ENCODE measurements at places on chromosomes 7 and 10.

DNA sequence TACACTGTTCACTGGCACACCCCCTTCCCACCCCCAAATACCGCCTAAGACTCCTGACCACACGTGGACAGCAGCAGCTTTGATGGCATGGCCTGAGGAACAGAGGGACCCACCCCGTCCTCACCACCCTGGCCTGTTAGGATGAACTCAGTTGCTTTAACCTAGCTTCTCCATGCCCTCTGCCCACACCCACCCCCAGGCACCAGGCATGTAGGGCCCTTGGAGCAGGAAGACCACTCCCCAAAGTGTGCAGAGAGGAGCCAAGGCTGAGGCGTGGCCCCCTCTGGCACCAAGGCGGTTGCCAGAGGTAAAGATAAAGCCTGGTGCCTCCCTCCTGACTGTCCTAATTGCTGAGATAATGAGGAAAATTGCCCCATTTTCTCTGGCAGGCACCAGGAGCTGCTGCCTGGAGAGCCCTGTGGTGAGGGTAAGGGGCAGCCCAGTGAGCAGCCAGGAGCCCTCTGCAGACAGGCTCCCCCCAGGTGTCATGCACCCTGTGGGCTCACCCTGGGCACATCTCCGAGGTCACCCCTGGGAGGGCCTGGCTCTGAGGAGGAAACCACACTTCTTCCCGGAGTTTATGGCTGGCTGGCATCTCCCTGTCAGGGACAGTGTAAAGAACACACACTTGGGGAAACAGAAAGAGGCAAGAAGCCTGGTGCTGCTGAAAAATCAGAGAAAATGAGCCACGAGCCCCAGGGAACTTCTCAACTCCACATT lies 47.7 kb downstream of the LRRC20 start:
- no peak for DNase-seq

GRCh38 chr10:108904163-108904838 lies 1019.0 kb downstream of the XPNPEP1 start:
- no peak for DNase-seq

- no peak for DNase-seq
Measured at GRCh38 chr10:50210876-50211275, 40.4 kb downstream of the ASAH2 start.

GRCh38 chr10:117448802-117449201 lies 73.6 kb upstream of the PDZD8 start:
- DNase-seq: no peak

DNA sequence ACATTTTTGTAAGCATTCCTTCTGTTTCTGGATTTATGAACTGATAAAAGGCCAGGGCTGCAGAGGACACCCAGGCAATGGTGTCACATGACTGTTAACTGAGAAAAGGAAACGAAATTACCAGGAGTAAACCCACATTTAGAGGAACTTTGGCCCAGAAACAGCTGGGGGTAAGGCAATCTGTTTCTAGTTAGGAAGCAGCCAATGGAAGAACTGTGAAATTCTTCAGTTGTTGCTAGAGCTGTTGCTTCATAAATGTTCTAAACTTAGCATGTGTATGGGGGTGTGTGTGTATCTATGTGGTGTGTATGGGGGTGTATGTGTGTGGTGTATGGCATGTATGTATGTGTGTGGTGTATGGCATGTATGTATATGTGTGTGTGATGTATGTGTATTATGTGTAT lies 11.8 kb upstream of the PDCD4 start:
- no peak for DNase-seq

GRCh38 chr7:1052031-1052818 lies 7.9 kb downstream of the GPR146 start:
- no peak for DNase-seq

DNA sequence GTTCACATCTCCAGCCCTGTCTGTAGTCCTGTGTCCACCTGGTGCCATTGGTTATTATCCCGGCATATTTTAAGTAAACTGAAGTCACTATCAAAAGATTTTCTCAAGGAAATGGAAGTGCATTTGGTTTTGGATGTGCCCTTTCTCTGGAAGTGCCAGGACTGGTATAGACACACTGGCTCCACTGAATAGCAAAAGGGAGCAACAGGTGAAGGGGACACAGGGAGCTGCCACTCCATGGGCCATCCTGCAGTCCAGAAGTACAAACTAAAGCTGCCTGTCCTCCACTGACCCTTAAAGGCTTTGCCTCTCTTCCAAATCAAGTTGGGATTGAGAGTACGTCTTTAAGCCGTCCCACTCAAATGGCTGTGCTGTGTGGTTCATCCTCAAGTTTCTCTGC lies 62.7 kb downstream of the NOC3L start:
- DNase-seq: no peak

DNA sequence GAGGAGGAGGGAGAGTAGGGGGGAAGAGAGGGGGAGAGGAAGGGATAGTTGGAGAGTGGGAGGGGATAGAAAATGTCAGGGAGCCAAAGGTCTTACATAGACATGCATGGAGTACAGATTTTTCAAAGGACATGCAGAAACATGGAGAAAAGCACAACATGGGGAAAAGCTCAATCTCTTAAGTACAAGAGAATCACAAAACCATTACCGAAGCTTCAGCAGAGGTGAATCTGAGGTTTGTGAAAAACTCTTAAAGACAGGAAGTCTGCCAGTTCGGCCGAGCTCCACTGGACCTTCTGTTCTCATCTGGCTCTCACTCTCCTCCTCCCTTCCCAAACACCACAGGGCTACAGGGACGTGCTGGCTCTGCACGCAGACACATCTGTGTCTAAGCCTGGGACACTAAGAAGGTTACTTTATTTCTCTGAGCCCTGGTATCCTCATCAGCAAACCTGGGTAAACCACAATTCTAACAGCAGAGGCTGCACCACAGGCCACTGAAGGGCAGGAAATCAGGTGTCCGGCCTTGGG lies 133.9 kb downstream of the COBL start:
- DNase-seq: no peak

- no peak for DNase-seq
Measured at GRCh38 chr7:106282390-106282789, 2.4 kb downstream of the NAMPT start.

DNA sequence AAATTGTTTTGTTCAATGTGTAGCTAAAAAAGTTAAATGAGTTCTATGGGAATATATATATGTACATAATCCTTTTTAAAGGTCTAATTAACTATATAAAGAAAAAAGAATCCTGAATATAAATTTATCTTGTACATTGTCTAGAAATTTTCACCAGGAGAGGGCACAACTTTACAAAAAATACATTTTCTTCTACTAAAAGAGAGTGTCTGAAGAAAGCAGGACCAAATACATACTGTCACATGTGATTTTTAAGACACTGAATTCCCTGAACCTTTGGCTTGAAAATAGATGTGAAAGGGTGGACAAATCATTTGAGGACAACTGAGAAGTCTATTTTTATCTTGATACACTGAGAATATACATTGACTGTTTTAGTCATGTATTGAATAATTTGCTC lies 204.3 kb downstream of the DGKB start:
- no peak for DNase-seq

DNA sequence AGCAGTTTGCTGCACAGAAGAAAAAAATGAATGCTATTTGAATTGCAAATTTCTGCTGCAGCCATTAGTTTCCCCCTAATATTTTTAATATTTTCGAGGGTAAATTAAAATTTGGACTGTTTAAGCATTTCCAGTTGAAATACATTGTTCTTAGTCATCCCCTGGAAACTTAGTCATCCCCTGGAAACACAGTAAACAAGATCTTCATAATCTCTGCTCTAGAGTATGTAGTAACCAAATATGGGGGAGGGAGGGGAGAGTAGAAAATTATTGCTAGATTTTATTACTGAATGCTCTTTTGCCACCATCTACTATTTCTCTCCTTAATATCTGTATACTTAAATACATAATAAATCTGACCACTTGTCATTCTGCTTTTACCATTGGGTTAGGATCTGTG lies 1053.3 kb downstream of the SORCS1 start:
- no peak for DNase-seq

DNA sequence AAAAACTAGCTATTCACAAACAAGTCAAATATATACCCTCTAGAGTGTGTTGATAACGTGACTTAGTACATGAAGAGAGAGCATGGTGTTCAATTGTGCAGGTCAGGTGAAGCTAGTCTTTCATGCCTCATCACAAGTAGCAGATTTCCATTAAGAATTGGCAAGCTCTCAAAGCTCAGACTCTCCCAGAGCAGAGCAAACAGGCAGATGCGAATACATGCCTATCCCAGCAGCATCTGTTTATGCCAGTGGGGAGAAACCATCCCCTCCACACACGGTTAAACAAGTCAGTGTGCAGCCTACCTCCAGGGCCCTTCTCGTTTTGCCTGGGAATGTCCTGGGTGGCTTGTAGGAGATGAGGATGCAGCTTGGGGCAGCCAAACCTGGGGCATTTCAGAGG lies 532.5 kb upstream of the C7orf33 start:
- no peak for DNase-seq

- no peak for DNase-seq
Measured at GRCh38 chr7:40468891-40469864, 334.4 kb downstream of the SUGCT start.

- no peak for DNase-seq
Measured at GRCh38 chr7:97844036-97844435, 28.2 kb downstream of the ASNS start.

DNA sequence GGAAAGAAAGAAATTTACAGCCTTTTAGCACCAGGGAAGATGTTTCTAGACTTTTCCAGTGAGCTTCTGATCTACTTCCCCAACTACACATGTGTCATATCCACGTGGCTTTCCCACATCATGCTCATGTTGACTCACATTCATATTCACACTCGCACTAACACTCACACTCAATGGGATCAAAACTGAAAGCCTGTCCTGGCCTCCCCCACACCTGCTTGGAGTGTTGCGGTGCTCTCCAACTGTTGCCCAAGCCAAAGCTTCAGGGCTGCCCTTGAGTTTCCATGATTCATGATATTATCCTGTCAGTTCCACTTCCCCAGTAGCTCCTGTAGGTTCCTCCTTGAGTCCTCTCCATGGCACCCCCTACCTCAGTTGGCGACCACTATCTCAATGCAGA lies 444.4 kb downstream of the GATA3 start:
- no peak for DNase-seq

DNA sequence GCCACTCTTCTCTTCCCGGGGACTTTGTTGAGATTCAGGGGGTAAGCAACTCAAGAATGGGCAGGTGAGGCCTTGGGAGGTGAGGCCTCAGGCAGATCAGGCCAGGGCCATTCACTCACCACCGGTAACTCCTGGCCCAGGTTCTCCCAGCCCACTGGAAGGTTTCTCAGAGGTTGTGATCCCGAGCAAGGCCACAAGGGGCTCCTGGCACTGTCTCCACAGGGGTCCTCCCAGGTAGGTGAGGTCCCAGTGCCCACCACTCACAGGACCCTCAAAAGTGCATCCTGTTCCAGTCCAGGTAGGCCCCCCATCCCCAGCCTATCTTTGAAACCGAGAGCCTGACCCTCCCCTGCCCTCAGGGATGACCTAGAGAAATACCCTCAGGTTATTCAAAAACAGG lies 236.1 kb downstream of the BUB3 start:
- no peak for DNase-seq

- DNase-seq: no peak
Measured at GRCh38 chr10:98445200-98445812, 1.4 kb downstream of the HPS1 start.

- DNase-seq: no peak
Measured at GRCh38 chr7:88772776-88773175, 13.3 kb downstream of the ZNF804B start.

- no peak for DNase-seq
Measured at GRCh38 chr7:74217455-74218342, 7.9 kb downstream of the LAT2 start.

DNA sequence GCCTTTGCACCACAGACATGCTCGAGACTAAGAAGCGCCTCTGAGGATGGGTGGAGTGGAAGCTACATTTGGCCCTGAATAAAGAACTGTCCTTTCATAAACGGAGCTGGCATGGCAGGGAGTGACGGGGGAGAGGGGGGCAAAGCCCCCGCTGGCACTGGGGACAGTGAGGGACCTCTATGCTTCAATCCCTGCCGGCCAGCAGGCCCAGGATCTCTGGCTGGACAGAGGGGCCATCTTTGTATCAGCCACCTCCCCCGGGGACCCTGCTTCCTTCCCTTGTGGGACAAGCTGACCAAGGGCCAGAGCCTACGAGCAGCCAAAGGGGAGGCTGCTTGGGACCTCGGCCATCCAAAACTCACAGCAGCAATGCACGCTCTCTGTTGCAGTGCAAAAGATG lies 28.2 kb upstream of the ECHDC3 start:
- DNase-seq: no peak

- no peak for DNase-seq
Measured at GRCh38 chr7:158707610-158708009, 3.0 kb upstream of the NCAPG2 start.

GRCh38 chr10:132677096-132677472 lies 108.9 kb downstream of the NKX6-2 start:
- peak; percentile 18 for DNase-seq

- no peak for DNase-seq
Measured at GRCh38 chr10:78811174-78811573, 257.6 kb upstream of the ZMIZ1 start.

DNA sequence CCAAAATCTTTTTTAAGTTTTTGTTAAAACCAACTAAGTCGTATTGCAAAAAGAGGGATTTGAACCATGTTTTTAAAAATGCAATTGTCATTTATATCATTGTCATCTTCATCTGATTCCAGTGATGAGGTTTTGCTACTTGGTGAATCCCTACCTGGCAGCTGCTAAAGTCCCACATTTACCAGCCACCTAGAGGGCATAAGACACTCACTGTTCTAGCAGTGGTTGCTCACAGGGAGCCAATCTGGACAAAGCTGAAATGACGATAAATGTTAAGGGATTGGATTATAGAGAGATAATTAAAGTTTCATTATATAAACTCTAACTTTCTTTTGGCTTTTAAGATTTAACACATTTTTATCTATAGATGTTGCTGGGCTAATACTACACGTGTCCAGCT lies 18.7 kb downstream of the KIFBP start:
- DNase-seq: no peak

DNA sequence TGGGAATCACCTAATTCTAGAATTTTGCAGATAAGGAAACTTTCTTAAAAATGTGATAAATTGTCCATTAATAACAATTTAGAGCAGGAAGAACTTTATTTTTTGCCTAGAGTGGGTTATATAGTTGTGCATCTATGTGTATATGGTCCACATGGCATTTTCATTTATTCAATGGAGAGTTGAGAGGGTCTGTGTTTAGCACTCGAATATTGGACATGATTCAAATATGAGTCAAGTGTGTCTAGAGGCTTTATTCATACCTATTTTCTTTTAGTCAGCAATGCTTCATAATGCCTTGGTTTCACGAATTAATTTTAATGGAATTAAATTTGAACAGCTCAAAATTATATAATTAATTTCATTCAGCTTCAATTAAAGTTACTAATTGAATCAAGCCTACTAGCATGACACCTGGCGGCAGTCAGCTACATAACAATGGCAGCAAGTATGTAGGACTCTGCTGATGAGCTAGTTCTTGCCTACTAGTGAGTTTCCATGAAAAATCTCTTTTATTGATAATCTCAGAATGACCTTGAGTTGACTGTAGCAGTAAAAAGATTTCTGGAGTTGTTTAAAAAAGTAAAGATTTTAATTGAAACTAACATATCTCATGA lies 17.7 kb downstream of the MDFIC start:
- DNase-seq: no peak

- no peak for DNase-seq
Measured at GRCh38 chr7:127208860-127209259, 43.9 kb downstream of the GRM8 start.
